ENCODE measurements at places on chromosomes 1 and 21.

DNA sequence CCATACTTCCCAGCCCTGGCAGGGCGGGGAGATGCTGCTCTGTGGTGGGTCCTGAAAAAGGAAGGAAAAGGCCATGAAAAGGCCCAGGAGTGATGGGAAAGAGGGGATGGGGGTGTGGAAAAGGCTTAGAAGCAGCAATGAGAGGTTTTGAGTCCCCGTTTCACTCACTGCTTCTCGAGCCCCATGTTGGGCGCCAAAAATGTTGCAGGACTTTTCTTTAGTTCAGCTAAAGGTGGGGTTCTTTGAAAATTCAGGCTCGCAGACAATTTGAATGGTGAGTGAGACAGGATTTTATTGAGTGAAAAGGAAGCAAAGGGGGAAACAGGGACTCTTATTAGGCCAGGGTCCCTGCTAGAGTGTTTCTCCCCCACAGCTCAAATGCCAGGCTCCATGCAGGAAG lies 93.1 kb downstream of the MRPS6 start:
- DNase-seq, result no peak

DNA sequence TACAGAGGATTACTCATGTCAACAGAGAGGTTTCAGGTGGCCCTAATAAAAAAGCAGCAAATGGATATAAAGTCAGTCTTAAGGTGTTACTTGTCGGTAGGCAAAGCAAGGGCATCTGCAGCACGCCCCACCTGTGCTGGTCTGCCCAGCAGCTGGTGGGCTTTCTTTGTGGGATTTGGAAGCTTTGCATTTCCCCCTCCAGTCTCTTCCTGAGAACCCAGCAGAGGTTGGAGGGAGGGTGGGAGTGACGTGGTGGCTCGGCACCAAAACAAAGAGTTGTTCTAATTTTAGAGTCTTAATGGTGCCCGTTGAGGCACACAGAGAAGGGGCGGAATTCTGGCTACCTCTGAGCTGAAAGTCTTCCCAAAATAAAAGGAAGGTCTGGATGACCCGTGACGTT lies 4.8 kb upstream of the PCBP3 start:
- no peak for DNase-seq

- no peak for DNase-seq
Measured at GRCh38 chr1:206859082-206859521, 6.3 kb upstream of the IL20 start.

GRCh38 chr1:93275634-93276295 lies 69.9 kb upstream of the DR1 start:
- no peak for DNase-seq

GRCh38 chr1:116321766-116322175 lies 51.3 kb upstream of the ATP1A1 start:
- no peak for DNase-seq

- DNase-seq, result no peak
Measured at GRCh38 chr1:115702959-115703358, 61.2 kb downstream of the VANGL1 start.

GRCh38 chr1:84827976-84828375 lies 65.0 kb downstream of the LPAR3 start:
- DNase-seq, result no peak

- DNase-seq, result no peak
Measured at GRCh38 chr21:41161428-41161827, 6.5 kb upstream of the BACE2 start.

DNA sequence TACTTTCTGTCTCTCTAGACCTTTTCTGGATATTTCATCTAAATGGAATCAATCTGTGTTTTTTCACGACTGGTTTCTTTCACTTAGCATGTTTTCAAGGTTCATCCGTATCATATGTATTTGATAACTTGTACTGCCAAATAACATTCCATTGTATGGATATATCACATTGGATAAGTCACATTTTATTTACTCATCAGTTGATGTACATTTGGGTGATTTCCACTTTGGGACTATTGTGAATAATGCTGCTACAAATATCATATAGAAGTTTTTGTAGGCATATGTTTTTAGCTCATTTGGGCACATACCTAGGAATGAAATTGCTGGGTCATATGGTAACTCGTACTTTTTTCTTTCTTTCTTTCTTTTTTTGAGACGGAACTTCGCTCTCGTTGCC lies 6.7 kb downstream of the HMGN2 start:
- no peak for DNase-seq

All from NCI-H1105 (cell line).